Stimulated activated CD8-positive, alpha-beta memory T cell treated with anti-CD3 and anti-CD28 coated beads, Interleukin-2, amount 100 ng/mL, for 1 hour (primary cell): ENCODE measurements at places on chromosomes 16 and 17.

- no peak for DNase-seq
These were observed 351.1 kb downstream of the CPPED1 start for GRCh38 chr16:12452549-12452948.

GRCh38 chr16:23509782-23510163 lies 521 bp downstream of the GGA2 start:
- DNase-seq: no peak

DNA sequence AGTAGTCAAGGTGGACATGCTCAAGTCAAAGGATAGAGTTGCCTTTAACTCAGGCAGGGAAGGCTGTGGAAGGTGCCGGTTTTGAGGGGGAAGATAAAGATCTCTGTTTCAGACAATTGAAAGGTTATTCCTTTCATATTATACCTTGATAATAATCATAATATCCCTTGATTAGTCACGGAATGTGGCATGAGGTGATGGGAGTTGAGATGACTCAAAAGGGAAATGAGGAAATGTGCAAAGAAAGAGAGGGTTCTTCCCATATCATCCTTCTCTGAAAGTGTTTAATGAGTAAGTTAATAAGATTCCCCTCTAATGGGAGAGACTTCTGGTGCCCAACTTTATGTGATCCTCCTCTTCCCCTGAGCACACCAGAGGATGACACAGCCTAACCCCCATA lies 43.1 kb upstream of the HS3ST2 start:
- no peak for DNase-seq

GRCh38 chr16:11211977-11212797 lies 43.8 kb downstream of the SOCS1 start:
- no peak for DNase-seq

- DNase-seq: no peak
These were observed 55.2 kb downstream of the ACTG1 start for GRCh38 chr17:81457401-81457800.

- no peak for DNase-seq
These were observed at the start of gene ALOXE3 for GRCh38 chr17:8117980-8118768. Gene ALOXE3, minus strand, starts transcription at chr17:8118514. Its CDS starts 524 bp downstream, at chr17:8117990.
